ENCODE measurements at places on chromosomes 11 and 22.

DNA sequence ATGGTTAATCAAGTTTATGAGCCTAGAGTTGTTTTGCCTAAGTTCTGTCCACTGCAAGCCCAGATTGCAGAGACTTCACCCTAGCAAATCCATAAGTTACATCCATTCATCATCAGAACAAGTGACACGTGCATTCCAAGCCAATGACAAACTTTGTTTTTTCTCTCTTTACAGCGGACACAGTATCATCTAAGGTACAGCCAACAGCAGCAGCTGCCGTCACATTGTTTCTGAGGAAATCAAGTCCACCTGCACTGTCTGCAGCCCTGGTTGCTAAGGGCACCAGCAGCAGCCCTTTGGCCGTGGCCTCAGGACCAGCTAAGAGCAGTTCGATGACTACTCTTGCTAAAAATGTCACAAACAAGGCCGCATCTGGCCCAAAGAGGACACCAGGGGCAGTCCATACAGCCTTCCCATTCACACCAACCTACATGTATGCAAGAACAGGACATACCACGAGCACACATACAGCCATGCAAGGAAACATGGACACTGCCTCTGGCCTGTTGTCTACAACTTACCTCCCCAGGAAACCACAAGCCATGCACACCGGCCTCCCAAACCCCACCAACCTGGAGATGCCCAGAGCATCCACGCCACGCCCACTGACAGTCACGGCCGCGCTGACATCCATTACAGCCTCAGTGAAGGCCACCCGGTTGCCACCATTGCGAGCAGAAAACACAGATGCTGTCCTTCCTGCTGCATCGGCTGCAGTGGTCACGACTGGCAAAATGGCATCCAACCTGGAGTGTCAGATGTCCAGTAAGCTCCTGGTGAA, 155.8 kb downstream of the C11orf91 start:
- no peak for DNase-seq

- no peak for DNase-seq
Measured at GRCh38 chr22:45583504-45583903, 80.8 kb downstream of the FBLN1 start.

- DNase-seq: no peak
Measured at GRCh38 chr22:41636467-41636866, 15.4 kb downstream of the XRCC6 start.

DNA sequence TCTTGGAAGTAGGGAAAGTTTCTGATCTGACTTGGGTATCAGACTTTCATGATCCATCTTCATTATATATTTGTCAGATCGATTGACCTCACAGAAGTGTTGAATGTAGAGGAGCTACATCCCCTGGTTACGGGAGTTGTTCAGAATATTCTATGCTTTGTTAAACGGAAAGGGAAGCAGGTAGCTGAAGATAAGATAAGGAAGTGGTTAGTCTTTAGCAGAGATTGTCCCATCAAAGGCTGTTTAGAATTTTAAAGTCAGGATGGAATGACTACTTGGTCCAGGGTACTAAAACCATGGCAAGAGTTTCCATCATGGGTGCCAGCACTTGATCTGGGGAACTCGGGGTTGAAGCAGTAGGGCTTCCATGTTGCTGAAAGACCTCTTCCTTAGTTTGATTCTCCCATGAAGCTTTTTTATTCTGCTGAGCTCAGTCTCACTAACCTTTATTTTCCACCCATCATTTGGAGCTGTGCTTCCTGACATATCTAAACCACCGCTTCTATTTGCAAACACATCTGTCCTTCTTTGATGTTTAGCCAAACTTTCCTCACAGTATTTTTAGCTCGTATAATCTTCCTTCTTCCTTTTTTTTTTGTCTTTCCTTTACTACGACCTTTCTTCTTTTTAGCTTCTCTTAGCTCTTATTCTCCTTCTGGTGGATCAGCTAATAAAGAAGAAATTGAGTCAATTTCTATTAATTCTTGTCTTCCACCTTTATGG, 4.0 kb upstream of the C22orf31 start:
- DNase-seq: no peak

DNA sequence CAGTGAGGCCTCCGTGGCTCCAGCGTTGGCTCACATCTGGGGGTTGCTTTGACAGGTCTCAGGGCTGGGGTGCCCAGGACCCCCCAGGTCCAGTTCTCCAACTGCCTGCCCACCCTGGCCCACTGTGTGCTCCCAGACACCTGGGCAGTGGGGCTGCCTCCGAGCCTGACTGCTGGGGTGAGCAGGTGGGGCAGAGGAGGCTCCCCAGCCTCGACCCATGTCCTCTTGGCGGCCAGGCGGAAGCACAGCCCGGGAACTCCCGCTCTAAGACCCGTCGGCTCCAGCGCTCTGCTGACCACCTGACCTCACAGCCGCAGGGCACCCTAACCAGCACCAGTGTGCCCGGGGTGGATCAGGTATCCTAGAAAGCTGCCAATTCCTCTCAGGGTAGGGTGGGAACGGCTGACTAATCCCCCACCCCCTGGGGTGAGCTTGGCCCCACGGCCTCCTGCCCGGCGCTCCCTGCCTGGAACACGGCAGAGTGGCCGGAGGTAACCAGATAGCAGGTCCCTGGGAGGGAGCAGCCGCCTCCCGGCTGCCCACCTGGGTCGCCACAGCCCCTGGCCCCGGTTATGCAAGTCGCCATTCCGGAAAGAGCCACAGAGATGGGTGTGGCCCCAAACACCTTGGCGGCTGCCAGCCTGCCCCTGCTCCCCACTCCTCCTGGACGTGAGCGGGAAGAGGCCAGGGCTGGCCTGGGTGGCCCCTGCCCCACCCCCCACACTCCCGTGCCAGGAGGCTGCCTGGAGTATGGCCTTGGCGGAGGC, 19.2 kb upstream of the MUC5B start:
- DNase-seq: peak; percentile 14

DNA sequence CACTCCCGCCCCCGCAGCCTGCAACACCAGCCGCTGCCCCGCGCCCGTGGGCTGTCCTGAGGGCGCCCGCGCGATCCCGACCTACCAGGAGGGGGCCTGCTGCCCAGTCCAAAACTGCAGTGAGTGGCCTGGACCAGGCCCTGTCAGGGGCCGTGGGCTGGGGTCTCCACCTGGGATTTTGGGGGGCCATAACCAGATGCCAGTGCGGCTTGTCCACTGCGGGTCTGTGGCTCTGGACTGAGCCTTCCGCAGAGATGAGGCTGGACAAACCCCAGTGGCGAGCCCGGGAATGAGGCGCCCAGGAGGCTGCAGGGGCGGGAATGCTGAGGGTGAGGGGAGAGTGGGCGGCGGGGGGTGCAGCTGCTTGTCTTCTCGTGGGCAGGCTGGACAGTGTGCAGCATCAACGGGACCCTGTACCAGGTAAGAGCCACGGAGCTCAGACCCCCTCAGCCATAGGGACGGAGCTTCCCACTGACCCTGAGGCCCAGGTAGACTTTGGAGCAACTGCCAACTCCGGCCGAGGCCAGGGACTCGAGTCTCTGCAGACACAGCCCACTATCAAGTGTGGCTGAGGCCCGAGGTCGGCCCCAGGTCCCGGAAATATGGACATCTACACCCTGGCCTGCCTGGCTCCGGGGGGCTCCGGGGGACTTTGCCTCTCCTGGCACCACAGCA, 24.8 kb upstream of the MUC5B start:
- DNase-seq: peak; percentile 14

DNA sequence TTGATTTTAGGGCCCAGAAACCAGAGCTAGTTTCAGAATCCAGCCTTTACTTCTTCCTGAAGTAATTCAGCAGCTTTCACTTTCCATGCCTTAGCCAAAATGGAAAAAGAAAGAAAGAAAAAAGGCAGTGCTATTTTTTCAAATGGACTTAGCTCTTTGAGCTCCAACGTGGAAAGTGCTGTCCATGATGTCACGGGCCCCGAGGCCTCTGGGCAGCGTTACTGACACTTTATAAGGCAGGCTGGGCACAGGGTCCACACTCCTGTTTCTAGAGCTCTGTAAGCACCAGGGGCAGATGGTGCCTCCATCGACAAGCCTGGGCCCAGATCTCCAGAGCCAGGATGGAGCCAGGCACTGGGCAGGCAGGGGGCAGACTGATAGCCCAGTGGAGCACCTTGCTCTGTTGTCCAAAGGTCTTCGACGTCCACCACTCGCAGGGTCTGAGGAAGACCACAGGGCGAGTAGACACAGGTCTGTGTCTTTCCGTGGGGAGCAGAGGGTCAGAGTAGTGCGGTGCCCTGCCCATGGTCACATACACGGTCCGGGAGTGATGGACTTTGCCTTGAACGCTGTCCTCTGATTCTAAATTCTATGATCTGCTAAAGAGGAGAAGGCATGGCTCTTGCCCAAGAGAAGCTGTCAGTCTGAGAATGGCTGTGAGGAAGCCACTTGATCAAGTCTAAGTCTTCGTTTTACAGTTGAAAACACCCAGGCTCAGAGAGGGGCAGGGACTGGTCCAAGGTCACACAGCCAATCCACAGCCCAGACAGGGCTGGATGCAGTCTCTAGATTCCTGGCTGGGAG, 22.0 kb upstream of the WNT11 start:
- no peak for DNase-seq

DNA sequence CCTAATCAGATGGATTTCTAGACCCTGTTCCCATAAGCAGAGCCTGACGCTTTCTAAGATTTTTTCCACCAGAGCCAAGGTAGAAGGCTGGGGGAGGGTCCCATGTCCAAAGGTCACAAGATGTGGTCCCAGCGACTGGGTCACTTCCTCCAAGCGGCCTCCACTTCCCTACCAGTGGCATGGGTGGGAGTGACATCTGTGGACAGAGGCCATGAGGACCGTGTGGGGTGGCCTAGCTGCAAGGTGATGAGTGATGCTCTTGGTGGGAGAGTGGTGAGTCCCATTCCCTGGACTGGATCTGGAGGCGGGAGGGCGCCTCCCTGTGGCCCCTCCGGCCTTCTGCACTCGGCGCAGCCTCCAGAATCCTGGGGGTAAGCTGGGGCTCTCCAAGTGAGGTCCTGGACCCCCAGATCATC, 32.4 kb upstream of the PRR5 start:
- DNase-seq: no peak

DNA sequence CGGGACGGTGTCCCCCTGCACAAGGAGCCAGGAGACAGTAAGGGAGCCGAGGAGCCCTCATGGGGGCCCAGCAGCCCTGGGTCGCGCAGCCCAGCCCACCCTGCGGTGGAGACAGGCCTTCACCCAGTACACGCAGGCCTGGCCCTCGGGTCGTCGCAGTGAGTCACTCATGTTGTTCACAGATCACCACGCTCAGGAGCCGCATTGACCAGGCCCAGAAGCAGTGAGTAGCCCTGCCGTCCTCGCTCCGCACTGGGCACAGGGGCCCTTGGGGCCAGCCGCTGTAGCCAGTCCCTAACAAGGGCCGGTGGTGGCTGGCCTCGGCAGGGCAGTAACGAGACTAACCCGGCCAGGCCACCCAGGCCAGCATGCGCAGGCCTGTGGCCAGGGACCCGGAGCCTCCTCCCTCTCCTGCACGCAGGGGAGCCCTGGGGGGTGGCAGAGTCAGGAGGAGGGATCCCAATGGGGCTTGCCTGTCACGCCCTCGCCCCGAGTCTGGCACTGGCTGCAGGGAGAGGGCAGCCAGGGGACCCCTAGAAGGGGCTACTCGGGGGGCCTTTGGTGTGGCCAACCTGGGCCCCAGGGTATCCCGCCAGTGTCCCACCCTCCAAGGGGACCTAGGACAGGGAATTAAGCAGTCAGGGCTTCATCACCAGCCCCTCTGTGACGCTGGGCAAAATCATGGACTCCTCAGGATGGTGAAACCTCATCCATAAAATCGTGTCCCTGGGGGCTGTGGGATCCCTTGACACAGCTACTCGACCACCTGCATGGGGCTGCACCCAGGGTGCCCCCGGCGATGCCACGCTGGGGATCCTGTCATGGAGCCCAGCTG, 10.1 kb upstream of the MRPL23 start:
- no peak for DNase-seq

DNA sequence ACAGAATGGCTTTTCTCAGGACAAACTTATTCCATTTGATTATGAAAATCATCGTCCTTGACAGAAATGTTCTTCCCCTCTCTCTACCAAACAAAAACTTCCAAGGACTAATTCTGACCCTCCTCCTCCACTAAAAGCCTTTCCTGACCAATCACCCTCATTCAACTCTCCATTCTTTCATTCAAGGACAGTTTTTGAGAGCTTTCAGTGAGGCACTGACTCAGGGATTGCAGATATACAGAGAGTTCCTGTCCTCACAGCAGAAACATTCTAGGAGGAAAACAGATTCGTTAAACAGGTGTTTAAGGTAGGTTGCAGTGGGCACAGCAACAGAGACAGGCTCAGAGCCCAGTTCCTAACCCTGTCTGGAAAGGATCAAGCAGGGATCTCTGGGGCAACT, 41.5 kb downstream of the OR4D9 start:
- no peak for DNase-seq

GRCh38 chr11:64638018-64638665, 47.1 kb downstream of the SLC22A12 start:
- no peak for DNase-seq

DNA sequence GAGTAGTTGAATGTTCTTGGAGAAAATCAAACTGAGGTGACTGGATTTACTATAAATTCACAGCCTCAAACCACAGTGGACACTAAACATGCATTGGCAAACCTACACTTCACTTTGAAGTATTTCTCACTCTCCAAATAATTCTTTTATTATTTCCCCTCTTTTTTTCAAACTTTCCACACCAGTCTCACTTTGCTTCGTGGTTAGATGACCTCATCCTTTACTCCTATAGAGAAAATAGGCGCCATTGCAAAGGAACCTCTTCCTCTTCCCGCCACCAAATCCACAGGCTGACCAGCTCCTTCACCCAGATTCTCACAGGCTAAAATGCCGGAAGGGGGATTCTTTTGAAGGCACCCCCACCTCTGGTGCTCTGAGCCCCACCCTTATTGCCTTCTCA, 33.4 kb downstream of the HTR3A start:
- no peak for DNase-seq

DNA sequence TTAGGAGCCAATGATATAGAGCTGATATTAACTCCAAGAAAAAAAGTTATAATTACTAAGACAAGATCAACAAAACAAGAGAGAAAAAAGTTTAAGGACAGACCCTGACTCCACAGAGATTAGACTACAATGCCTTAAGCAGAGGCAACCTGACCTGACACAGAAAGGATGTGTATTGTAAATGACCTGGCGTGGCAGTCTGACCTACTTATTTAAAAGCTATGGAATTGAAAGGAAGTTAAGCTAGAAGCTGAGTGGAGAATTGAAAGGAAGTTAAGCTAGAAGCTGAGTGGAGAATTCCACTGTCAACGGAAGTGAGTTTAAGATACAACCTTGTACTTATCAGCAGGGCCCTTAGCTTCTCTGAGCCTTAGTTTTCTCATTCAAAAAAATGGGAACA, 885.4 kb downstream of the OPCML start:
- no peak for DNase-seq

All from activated CD8-positive, alpha-beta memory T cell treated with anti-CD3 and anti-CD28 coated beads, Interleukin-2, amount 50 U/mL, for 4 hours (primary cell).